Stimulated activated CD8-positive, alpha-beta memory T cell treated with anti-CD3 and anti-CD28 coated beads, Interleukin-4, amount 100 ng/mL, for 1 hour (primary cell): ENCODE measurements at places on chromosomes 12 and 14.

- no peak for DNase-seq
Observed at GRCh38 chr14:69038455-69039287, 59.6 kb upstream of the ACTN1 start.

DNA sequence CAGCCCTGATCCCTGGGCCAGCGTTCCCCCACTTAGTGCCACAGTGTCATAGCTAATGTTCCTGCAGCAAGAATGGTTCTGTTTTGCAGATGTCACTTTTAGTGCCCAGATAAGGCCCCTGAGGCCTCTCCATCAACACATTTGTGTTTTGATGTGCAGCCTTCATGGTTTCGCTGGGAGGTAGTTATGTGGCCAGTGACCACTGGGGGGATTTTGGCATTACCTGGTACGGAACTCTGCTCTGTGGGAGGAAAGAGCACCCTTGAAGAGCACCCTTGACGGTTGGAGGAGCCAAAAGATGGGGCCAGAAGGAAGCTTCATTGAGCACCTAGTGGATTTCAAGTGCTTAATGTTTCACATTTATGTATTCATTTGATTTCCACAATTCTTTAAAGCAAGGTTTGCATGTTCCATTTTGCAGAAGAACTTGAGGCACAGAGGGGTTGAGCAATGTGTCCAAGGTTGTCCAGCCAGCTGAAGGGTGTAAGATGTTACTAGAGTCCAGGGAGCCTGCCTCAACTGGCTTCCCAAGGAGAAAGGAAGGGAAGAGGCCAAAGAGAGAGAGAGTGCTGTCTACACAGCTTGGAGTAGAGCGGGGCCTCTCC, 13.0 kb downstream of the SERPINA11 start:
- no peak for DNase-seq

DNA sequence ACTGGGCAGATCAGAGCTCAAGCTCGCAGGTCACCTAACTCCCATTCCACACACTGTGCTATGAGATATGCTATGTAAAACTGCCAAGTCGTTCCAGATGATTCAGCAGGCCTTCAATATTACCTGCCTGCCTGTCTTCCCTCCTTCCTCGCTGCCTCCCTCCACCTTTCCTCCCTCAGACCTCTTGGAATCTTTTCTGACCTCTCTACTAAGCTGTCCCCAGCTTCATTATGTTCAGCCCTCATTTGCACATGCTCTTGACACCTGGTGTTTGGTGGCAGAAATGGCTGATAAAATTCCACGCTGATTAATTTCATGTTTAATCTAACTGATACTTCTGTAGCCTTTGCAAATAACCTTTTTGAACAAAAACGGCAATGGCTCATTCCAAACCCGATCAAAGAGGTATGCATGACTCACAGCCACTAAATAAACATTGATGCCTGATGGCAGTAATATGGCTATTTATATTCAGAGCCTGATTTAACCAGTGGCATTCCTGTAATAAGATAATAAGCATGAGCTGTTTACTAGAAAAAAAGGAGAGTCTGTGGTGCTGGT, 130.8 kb upstream of the EGLN3 start:
- DNase-seq: no peak

- no peak for DNase-seq
Observed at GRCh38 chr12:95150501-95150900, 66.8 kb downstream of the FGD6 start.

- DNase-seq: no peak
Observed at GRCh38 chr14:70317969-70318634, 41.4 kb downstream of the COX16 start.

DNA sequence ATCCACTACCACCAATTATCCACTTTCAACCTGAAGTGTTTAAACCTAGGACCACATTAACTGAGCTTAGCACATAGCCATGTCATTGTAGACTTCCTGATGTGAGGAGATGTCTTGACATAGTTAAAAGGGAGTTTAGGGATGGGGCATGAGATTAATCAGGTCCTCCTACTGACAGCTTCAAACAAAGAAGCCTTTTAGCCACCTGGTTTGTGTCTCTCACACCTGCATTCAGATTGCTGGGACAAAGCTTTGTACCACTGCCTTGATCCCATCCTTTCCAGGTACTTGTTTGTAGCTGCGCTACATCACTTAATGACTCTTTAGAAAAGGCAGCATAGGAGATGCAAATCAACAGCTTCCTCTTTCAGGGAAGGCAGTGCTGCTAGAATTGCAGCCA, 340.7 kb upstream of the DDHD1 start:
- DNase-seq: no peak

GRCh38 chr14:67529947-67530935, 2.8 kb upstream of the PLEKHH1 start:
- no peak for DNase-seq

GRCh38 chr14:60220917-60221316, 28.1 kb upstream of the PPM1A start:
- DNase-seq: no peak

DNA sequence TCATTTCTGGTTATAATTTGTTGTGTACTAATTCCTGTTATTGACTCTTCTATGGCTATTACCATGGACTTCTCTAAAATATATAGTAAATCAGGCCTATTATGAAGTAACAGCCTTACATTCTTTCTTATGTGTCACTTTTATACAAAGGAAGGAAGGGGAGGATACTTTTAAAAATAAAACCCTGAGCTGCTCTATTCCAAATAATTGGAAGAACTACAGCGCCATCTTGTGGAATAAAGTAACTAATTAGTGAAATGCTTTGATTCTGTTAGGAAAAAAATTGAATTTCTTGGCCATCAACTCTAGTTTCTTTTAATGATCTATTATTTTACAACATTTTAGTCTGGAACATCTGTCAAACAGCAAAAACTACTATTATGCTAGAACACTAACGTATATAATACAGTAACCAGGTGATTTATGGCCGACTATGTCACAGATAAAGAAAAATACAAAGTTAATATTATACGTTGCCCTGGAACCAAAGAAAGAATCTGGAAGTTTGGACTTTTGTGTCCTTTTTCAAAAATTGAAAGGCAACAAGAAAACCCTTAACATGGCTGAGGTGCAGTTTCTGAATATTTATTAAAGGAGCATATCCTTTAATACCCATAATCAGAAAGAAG, 55.0 kb upstream of the NELL2 start:
- no peak for DNase-seq

DNA sequence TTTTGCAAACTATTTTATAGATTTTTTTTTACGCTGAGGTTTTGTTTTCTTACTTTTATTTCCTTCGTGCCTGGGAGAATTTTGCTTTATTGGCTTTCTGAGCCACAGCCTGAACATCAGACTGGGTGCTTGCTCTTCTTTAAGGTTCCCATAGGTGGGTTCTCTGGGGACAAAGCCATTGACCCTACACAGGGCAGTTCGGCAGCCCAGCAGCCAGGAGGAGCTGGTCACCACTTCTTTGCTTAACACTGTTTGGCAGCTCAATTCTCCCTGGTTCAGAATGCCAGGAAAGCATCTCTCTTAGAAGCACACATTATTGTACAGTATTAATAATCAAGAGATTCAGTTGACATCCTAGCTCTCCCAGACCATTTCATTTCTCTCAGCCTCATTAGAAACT, 140.8 kb upstream of the NEDD1 start:
- DNase-seq: no peak

- DNase-seq: no peak
Observed at GRCh38 chr14:100472094-100472455, 115.1 kb downstream of the BEGAIN start.

- DNase-seq: no peak
Observed at GRCh38 chr12:113277511-113277910, 56.2 kb downstream of the TPCN1 start.

DNA sequence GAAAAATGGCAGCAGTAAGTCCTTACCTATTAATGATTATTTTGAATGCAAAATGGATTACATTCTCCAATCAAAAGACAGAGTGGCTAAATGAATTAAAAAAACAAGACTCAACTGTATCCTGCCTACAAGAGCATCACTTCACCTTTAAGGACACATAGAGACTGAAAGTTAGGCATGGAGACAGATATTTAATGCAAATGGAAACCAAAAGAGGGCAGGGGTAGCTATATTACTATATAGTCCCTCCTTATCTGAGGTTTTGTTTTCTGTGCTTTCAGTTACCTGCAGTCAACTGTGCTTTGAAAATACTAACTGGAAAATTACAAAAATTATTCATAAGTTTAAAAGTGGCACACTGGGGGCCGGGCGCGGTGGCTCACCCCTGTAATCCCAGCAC, 17.2 kb downstream of the NECAP1 start:
- DNase-seq: no peak

DNA sequence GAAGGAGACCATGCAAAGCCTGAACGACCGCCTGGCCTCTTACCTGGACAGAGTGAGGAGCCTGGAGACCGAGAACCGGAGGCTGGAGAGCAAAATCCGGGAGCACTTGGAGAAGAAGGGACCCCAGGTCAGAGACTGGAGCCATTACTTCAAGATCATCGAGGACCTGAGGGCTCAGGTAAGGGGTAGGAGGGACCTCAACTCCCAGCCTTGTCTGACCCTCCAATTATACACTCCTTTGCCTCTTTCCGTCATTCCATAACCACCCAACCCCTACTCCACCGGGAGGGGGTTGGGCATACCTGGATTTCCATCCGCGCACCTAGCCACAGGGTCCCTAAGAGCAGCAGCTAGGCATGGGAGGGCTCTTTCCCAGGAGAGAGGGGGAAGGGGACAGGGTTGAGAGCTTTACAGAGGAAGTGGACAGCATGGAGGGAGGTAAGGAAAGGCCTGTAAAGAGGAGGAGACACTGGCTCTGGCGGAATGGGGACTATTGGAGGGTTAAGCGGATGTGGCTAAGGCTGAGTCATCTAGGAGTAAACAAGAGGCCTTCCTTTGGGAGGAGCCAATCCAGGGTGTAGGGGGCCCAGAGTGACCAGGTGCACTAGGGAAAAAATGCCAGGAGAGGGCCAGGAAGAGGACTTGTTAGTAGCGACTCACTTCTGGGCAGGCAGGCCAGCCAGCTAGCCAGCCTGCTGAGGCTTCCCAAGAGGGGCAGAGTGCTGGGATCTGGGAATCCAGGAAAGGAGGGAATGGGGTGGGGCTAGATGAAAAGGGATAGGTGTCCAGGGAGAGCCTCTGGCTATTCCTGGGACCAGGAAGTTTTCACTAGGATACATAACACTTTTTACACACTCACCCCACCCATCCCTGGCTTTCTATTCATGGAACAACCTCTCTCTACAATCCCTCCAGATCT, 754 bp downstream of the KRT18 start:
- DNase-seq: no peak

DNA sequence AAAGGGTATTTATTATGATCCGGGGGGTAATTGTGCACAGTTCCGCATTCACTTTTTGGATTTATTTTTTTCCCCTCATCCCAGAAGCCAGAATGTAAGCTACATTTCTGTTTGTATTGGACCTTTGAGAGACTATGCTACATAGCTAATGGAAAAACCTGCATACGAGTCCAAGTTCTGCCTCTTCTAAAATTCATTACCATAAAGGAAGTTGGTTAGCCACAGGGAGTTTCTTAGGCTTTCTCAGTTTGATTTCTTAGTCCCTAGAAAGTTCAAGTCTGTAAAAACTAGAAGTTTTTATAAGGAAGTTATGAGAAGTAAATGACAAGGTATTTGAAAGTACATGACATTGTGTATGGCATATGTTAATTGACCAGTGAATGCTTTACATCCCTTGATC, 138.7 kb downstream of the PDE3A start:
- DNase-seq: no peak

DNA sequence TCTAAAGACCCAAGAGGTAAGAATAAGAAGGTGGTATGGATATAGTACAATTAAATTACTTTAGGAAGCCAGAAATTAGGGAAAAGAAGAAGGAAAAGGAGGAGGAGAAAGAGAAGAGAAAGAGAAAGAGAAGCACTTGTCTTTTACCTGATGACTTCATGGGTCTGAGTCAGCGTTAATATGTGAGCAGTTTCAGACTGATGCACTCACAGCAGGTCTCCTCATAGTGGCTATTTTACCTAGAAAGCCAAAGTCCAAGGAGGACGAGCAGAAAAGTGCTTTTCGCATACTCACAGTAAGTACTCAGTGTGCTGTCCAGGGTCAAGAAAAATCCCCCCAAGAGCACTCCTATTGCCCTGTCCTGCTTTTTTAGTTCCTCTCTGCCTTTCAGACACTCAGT, 222.1 kb downstream of the C12orf42 start:
- DNase-seq: no peak

DNA sequence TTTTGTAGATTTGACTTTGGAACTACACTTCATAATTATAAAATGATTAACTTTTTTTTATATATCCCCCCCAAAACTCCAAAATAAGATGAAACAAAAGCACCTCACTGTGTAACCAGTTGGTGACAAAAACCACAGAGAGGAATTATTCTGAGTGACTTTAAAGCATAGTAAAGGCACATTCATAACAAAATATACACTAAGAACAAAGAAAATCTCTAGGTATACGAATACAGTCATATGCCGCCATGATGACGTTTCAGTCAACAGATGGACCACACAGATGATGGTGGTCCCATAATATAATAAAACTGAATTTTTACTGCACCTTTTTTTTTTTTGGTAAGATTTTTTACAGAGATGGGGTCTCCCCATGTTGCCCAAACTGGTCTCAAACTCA, 70.7 kb downstream of the MED13L start:
- DNase-seq: no peak

DNA sequence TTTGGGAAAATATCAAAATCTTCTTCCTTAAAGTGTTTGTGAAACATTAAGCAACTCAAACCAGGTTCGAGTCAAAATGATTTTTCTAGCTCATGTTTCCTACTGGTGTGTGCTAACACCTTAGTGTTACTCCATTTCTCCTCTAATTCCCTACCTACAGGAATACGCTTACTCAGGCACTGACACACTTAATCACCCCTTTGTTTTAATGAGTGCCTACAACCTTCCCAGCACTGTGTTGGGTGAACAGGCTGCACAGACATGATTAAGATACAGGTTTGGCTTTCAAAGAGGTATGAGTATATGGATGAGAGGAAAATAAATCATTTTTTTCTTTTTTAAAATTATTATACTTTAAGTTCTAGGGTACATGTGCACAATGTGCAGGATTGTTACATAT, 15.6 kb upstream of the PZP start:
- DNase-seq: no peak

GRCh38 chr14:63428486-63428885, 109.8 kb upstream of the GPHB5 start:
- DNase-seq: no peak

DNA sequence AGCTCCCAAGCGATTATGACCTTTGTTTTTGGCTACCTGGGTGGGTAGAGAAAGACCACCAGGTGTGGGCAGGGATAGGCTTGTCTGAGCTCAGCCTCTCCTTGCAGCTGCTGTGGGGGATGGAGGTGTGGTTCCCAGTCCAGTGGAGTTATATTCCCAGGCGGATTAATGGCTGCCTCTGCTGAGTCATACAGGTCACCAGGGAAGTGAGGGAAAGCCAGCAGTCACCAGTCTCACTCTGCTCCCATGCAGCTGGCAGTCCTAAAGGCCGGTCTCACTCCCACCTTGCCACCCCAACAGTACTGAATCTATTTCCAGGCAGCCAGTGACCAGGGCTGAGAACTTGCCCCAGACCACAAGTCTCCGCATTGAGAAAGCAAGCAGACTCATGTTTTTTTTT, 399.2 kb downstream of the VRK1 start:
- DNase-seq: no peak
